NCI-H345 (cell line): ENCODE measurements at places on chromosomes 6 and 20.

- no peak for DNase-seq
Observed at GRCh38 chr6:81624453-81624852, 128.0 kb downstream of the TENT5A start.

DNA sequence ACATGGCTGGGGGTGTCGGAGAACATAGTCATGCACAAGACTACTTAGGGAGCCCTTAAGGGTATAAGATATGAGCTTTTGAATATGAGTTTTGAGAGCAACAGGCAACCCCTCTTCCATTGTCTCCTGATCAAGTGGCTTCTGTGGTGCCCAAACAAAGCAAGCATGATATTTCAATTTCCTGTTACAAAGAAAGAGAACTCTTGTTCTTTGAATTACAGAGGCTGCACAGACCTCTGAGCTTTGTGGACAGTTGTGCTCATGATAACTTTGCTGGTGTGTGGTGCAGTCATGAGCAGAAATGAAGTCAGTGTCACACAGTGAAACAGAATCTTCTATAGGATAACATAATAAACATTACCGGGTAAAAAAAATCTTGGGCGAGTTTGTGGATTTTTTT lies 66.8 kb upstream of the THEMIS start:
- DNase-seq, result no peak

- DNase-seq, result peak; percentile 41
Observed at GRCh38 chr6:17600527-17601385, 654 bp downstream of the FAM8A1 start.

DNA sequence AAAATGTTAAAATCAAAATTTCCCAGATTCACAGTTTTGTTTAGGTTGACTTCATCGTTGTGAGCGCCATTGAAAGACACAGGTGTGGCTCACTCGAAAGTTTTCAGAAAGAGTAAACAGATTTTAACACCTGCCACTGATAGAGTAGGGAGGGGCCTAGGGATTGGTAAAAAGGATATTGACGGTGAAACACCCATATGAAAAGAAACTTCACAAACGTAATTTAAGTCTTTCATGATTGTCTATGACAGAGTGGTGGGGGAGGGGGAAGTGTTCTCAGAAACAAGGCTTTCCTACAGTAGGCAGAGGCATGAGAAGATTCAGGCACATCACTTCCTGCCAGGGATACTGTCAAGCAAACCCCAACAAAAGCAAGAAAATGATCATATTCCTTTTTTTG lies 101.4 kb downstream of the PERP start:
- DNase-seq, result peak; percentile 28

GRCh38 chr6:31795616-31796298 lies at the start of gene VARS1:
Gene VARS1 (minus strand): TSS chr6:31795752. CDS start chr6:31795217, 535 bp downstream.
- peak; percentile 88 for DNase-seq

- no peak for DNase-seq
Observed at GRCh38 chr6:118485601-118486550, 62.2 kb upstream of the PLN start.

DNA sequence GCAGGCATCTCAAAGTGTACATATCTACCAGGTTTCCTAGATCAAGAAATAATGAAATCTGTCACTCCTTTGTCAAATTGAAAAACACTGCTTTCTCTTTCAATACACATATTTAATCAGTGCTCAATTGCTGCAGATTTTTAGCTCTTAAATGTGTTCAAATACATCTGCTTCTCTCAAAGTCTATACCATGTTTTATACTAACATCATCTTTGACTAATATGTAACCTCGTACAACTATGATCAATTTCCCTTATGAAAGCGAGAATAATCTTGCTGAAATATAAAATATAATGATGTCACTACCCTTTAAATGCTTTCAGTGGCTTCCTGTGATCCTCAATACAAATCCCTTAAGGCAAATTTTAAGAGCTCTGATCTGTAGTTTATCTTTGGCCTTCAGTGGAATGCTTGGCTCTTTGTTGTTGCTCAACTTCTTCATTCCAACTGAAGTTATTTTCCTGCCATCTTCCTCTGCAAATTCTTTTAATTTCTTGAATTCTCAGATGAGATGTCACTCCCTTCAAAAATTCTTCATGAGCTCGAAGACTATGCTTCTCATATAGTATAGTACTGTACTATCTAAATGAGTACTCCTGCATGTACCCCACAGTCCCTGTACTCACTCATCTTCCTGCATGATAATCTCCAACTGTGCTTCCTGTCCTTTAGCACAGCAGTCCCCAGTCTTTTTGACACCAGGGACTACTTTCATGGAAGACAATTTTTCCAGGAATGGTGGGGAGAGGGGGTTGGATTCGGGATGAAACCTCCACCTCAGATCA lies 545.1 kb upstream of the GJE1 start:
- DNase-seq, result no peak

DNA sequence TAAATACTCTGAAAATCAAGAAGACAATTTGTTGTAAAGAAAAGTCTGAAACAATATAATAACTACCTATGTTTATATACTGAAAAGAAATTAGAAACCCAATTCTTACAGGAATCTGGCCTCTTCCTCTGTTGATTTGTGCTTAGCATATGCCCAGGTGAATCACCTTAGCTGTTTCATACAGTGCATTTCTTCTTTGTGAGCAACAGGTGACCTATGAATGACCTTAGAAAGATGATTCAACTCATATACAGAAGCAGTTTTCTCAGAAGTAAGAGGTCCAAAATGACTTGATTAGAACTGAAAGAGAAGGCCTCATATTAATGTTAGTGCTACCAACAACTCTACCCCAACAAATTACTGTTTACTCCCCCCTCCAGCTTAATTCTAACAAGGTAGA lies 419.5 kb upstream of the ID4 start:
- no peak for DNase-seq

DNA sequence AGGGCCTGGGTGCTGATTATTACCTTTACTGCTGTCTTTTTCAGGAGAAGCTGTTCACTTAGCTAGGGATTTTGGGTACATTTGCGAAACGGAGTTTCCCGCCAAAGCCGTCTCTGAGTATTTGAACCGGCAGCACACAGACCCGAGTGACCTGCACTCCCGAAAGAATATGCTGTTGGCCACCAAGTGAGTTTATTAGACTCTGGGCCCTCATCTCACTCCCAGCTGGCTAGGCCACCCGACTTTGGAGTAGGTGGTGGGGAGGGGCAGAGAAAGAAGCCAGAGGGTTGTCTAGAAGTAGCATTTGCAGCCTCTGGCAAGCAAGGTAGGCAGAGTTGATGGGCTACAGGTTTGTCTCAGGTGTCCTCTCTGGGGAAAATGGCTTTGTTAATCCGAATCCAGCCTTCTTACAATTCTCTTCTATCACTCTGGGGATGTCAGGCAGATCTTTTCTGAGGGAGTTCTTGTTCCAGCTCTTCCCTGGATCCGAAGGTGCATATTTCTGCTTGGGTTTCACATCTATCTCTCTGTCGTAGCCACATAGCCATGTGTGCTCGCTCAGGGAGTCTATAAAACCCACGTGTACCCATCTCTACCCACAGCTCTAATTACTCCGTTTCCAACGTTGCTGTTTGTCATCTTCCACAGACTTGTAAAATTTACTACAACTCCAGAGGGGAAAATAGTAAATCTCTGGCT lies 21.6 kb downstream of the TFAP2B start:
- no peak for DNase-seq

DNA sequence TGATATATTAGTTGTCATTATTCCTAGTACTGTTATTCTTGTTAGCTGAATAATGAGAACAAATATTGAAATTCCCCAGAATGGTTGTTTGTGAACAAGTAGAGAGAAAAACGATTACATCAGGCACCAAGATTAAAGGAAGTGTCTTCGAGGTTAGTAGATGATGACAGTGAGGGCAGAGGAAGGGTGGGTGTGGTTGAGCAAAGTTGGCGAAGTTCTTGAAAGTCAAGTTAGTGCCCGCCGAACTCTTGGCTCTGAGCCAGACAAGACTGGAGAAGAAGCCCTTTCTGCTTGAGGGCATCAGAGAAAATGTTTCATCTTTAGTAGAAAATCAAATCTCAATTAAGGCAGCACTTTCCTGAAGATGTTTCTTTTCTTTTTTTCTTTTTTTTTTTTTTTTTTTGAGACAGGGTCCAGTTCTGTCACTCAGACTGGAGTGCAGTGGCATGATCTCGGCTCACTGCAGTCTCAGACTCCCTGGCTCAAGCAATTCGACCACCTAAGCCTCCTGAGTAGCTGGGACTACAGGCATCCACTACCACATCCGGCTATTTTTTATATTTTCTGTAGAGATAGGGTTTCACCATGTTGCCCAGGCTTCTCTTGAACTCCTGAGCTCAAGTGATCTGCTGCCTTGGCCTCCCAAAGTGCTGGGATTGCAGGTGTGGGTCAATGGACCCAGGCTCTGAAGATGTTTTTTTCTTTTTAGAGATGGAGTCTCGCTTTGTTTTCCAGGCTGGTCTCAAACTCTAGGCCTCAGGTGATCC lies 77.1 kb downstream of the SGK1 start:
- no peak for DNase-seq

DNA sequence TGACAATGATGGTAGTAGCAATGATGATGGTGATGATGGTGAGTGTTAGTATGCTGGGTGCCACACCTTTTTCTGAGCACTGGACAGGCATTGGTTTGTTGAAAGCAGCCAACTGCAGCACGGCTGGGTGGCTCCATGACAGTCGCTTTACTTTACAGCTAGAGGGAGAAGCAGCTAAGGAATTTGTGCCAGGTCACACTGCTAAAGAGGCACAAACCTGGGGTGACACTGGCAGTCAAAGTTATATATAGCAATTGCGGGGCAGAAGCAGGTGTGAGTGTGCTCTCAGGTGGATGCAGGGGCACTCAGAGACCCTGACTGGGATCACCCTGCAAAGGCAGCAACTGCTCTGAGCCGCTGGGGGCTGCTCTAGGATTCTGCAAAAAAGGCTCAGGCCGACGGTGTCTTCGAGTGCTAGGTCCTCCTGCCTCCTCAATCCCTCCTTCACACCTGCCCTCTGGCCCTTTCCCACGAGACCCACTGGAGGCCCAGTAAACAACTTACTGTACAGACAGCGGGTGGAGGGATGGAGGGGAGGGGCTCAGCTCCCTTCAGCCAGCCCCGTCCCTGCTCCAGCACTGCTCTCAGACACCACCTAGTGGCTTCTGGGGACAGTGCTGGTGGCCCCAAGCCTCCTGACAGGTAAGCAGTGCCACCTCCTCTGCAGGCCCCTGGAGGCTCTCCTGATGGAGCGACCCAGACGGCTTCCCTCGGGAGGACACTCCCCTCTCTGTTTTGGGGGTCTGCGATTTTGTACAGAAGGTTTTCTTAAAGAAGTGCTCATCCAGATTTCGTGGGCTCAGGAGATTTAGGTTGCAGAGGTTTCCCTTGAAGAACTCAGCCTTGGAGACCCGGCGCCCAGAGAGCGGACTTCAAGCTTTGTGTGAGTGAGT lies 4.4 kb upstream of the RPS21 start:
- DNase-seq, result peak; percentile 91

GRCh38 chr20:32446301-32447100 lies 88.4 kb downstream of the ASXL1 start:
- DNase-seq, result no peak

- DNase-seq, result no peak
Observed at GRCh38 chr6:51118792-51119191, 300.1 kb downstream of the TFAP2B start.

GRCh38 chr6:84172574-84172973 lies 54.9 kb downstream of the CEP162 start:
- no peak for DNase-seq

- DNase-seq, result no peak
Observed at GRCh38 chr6:30263734-30264133, 50.5 kb upstream of the TRIM26 start.

- DNase-seq, result peak; percentile 57
Observed at GRCh38 chr20:45592574-45593189, 13.6 kb upstream of the WFDC8 start.

- DNase-seq, result no peak
Observed at GRCh38 chr20:20342066-20342465, 25.8 kb upstream of the INSM1 start.

DNA sequence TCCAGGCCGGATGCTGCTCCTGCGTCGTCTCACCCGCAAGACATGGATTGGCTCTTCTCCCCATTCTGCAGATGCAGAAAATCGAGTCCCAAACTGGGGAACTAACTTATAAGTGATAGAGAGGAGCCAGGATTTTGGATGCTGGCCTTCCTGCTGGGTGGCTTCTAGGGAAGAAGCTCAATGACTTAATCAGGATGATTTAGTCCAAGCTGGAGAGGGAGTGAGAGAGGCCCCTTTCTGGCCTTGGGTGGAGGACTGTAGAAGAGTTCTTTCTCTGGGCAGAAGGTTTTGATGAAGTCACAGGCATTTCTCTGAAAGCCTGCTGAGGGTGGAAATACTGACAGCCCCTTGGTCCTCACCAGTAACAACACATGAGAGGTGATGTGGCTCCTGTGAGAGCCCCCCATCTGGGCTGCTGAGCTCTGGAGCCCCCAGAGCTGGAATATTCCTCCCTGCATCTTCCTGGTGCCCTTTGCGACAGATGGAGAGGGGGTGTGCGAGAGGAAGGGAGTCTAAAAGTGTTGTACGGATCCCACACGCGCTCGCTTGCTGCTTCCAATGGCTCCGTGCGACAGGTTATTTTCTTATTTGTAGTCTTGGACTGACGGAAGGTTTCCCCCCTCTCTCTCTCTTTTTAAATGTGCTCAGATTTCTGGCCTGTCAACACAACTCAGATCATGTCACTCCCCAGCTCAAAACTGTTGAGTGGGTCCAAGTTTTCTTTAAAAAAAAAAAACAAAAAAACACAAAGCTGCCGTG lies 3.5 kb downstream of the SIRPA start:
- no peak for DNase-seq

DNA sequence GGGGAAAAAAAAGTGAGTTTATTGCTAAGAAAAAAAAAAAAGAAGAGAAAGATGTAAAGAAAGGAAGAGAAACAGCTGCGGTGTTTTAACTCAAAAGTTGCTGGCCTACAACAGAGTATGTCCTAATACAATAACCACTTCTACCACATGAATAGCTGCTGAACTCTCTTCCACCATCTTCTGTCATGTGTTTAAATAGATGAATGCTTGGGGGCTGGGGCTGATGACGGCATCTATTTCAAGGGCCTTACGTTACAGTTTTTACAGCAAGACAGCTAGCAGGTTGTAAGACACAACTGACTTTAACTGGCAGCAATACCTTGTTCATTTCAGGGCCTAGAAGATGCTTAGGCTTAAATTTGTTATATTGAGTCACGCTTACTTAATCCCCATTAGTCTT lies 50.4 kb downstream of the MAP3K7 start:
- DNase-seq, result no peak

GRCh38 chr6:26105109-26105730 lies 18.0 kb downstream of the HFE start:
- DNase-seq, result no peak

- no peak for DNase-seq
Observed at GRCh38 chr6:135938576-135939207, 87.2 kb downstream of the PDE7B start.

GRCh38 chr6:158002951-158003853 lies 21.5 kb downstream of the SYNJ2 start:
- no peak for DNase-seq

GRCh38 chr6:15378866-15379265 lies 133.0 kb downstream of the JARID2 start:
- DNase-seq, result no peak

- DNase-seq, result no peak
Observed at GRCh38 chr6:71979911-71980310, 93.6 kb downstream of the RIMS1 start.

- DNase-seq, result no peak
Observed at GRCh38 chr6:151804585-151805285, 2.7 kb upstream of the ESR1 start.

GRCh38 chr6:151112130-151112529 lies 127.6 kb upstream of the AKAP12 start:
- no peak for DNase-seq

- DNase-seq, result no peak
Observed at GRCh38 chr6:161949531-161949930, 675.7 kb upstream of the AGPAT4 start.
